CD4-positive, CD25-positive, alpha-beta regulatory T cell (primary cell): ENCODE measurements at places on chromosomes 11 and 22. TPM values are rescaled to one million over a fixed set of nuclear protein-coding genes. Genes with fewer than 3 reads are reported as not detected.

ASCL2 gene
- total RNA-seq = 0.20 TPM

GRCh38 chr22:46737976-46738646, at the start of gene CERK:
CERK (minus strand) TSS chr22:46738252; CDS start chr22:46738148, 104 bp downstream.
- peak within 1 kb of the TSS; percentile 87 for H3K4me3 ChIP-seq
- peak within 1 kb of the TSS; percentile 84 for H3K27ac ChIP-seq
- DNase-seq = peak; percentile 73
- no peaks in the 10 kb centered on the region for H3K27me3 ChIP-seq
- no peaks in the 10 kb centered on the region for H3K36me3 ChIP-seq
- peaks cover 48% of the 10 kb centered on the region for H3K4me1 ChIP-seq

- H3K4me3 ChIP-seq = no peak overlapping the region
- H3K27ac ChIP-seq = no peak overlapping the region
- H3K36me3 ChIP-seq = peaks cover 22% of the 10 kb centered on the region
- H3K27me3 ChIP-seq = no peaks in the 10 kb centered on the region
- H3K4me1 ChIP-seq = no peaks in the 10 kb centered on the region
Measured at GRCh38 chr22:46827781-46828180, 65.3 kb downstream of the TBC1D22A start.

DNA sequence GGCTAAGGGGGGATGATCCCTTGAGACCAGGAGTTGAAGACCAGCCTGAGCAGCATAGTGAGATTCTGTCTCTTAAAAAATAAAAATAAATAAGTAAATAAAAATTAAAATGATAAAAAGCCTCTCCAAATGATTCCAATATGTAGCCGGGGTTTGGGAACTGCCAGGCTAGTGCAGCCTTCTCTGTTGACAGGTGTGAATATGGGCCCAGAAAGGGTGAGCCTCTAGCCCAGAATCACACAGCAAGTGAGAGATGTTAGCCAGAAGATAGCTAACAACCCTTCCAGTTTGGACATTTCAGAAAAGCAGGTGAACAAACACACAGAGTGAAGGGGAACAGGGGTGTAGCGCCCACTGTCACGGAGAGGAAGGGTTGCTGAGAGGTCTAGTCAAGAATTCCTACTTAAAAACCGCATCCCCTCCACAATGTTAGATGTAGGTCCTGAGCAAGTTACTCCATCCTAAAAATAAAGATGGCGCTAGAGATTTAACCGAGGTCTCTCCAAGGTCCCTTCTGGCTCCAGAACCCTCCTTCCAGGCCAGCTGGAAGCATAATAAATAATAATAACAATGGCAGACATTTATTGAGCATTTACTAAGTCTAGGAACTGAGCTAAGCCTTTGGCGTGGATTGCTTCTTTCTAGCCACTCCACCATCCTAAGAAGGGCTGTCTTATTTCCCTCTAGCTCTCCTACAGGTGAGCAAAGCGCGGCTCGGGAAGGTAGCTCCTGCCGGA, 51.6 kb downstream of the CYTH4 start:
- H3K36me3 ChIP-seq = no peaks in the 10 kb centered on the region
- no peak for DNase-seq
- H3K4me3 ChIP-seq = no peak overlapping the region
- H3K4me1 ChIP-seq = peaks cover 13% of the 10 kb centered on the region

GRCh38 chr11:65857500-65857852, 504 bp downstream of the CFL1 start:
- H3K4me3 ChIP-seq = peak overlapping the region; percentile 90
- peak; percentile 48 for DNase-seq
- H3K27ac ChIP-seq = peak overlapping the region; percentile 95
- peaks cover 73% of the 10 kb centered on the region for H3K4me1 ChIP-seq
- H3K36me3 ChIP-seq = peaks cover 43% of the 10 kb centered on the region

- no peak for DNase-seq
- no peaks in the 10 kb centered on the region for H3K4me1 ChIP-seq
- no peaks in the 10 kb centered on the region for H3K36me3 ChIP-seq
- no peaks in the 10 kb centered on the region for H3K27me3 ChIP-seq
Measured at GRCh38 chr22:19664406-19664805, 49.9 kb upstream of the SEPTIN5 start.

GRCh38 chr22:29012101-29012433, 49.6 kb downstream of the C22orf31 start:
- no peaks in the 10 kb centered on the region for H3K27me3 ChIP-seq
- no peak overlapping the region for H3K27ac ChIP-seq
- no peaks in the 10 kb centered on the region for H3K4me1 ChIP-seq
- no peak overlapping the region for H3K4me3 ChIP-seq
- no peak for DNase-seq

- no peak within 1 kb of the TSS for H3K4me3 ChIP-seq
- DNase-seq = no peak
- peaks cover 4% of the 10 kb centered on the region for H3K27me3 ChIP-seq
- H3K36me3 ChIP-seq = no peaks in the 10 kb centered on the region
- no peak within 1 kb of the TSS for H3K27ac ChIP-seq
- H3K4me1 ChIP-seq = no peaks in the 10 kb centered on the region
Measured at GRCh38 chr11:30016588-30017363, at the start of gene KCNA4. KCNA4 (minus strand) TSS chr11:30017030; CDS start chr11:30012678, 4,352 bp downstream.
